ENCODE measurements at places on chromosomes 7 and 10. TPM values are rescaled to one million over a fixed set of nuclear protein-coding genes. Genes with fewer than 3 reads are reported as not detected.

DNA sequence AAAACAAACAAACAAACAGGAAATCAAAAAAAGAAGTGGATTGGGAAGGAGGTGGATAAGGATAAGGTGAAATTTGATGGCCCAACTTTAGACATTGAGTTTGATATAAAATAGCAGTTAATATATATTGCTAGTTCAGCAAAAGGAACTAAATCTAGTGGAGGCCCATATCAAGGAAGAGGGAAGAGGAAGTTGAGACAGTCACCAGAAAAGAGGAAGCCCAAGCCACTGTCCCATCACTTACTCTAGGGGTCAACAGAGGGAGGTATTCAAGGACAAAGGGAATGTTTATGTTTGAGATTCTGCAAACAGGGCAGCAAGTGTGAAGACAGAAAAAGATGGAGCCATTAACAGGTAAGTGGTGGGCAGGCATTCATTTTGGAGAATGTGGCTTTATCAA, 3.7 kb downstream of the LAMTOR4 start:
- H3K4me1 ChIP-seq = peaks cover 44% of the 10 kb centered on the region
- H3K36me3 ChIP-seq = peaks cover 34% of the 10 kb centered on the region
- no peaks in the 10 kb centered on the region for H3K27me3 ChIP-seq
- H3K27ac ChIP-seq = peak overlapping the region; percentile 5
- DNase-seq = no peak
- no peak overlapping the region for H3K4me3 ChIP-seq

GRCh38 chr7:44217852-44218402, 17.1 kb downstream of the YKT6 start:
- DNase-seq = no peak
- no peak overlapping the region for H3K4me3 ChIP-seq
- peaks cover 3% of the 10 kb centered on the region for H3K36me3 ChIP-seq
- no peaks in the 10 kb centered on the region for H3K4me1 ChIP-seq
- H3K27ac ChIP-seq = no peak overlapping the region

DNA sequence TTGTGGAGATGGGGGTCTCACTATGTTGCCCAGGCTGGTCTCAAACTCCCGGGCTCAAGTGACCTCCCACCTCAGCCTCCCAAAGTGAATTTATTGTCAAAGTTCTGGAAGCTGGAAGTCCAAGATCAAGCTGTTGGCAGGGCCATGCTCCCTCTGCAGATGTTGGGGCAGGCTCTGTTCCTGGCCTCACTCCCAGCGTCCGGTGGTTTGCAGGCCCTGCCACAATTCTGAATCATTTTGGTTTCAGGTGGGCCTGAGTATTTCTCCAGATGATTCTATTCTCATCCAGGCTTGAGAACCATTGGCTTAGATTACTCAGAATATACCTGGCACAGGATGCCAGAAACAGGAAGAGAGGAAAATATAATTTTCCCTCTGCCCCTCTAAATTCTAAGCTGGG, 737.4 kb downstream of the TNS3 start:
- DNase-seq = no peak
- H3K4me1 ChIP-seq = no peaks in the 10 kb centered on the region
- no peak overlapping the region for H3K27ac ChIP-seq
- H3K27me3 ChIP-seq = no peaks in the 10 kb centered on the region
- H3K36me3 ChIP-seq = no peaks in the 10 kb centered on the region

GRCh38 chr10:21272643-21273399, 252.7 kb downstream of the SKIDA1 start:
- no peak overlapping the region for H3K27ac ChIP-seq
- no peak for DNase-seq
- no peaks in the 10 kb centered on the region for H3K4me1 ChIP-seq
- peaks cover 2% of the 10 kb centered on the region for H3K27me3 ChIP-seq
- H3K36me3 ChIP-seq = no peaks in the 10 kb centered on the region

GRCh38 chr10:28396331-28396730, 93.5 kb upstream of the MPP7 start:
- no peak overlapping the region for H3K4me3 ChIP-seq
- peaks cover 3% of the 10 kb centered on the region for H3K4me1 ChIP-seq
- H3K27ac ChIP-seq = no peak overlapping the region
- DNase-seq = no peak
- no peaks in the 10 kb centered on the region for H3K36me3 ChIP-seq

RASSF4 gene
- total RNA-seq = 0.77 TPM

TMEM196 gene
- not detected for total RNA-seq

Measured in activated CD4-positive, alpha-beta memory T cell treated with anti-CD3 and anti-CD28 coated beads for 36 hours (primary cell).